Stimulated activated CD8-positive, alpha-beta memory T cell treated with anti-CD3 and anti-CD28 coated beads, Interleukin-7, amount 100 ng/mL, for 1 hour (primary cell): ENCODE measurements at places on chromosomes 2 and 18.

DNA sequence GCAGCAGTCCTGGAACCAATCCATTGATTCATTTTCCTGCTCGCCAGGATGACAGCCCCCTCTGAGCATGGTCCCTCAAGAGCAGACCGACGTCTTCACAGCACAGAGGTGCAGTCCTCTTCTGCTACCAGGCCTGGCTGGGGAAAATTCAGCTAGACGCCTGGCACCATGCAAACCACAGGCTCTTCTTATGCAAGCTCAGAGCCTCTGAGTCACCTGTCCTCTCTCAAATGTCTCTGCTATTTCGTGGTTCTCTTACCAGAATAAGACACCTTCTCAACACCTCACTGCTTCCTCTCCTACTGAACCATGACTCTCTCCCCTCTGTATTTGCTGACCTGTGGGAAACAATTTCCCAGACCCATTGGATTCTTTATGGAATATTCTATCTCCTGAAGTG, 79.8 kb upstream of the CYRIA start:
- DNase-seq = no peak

DNA sequence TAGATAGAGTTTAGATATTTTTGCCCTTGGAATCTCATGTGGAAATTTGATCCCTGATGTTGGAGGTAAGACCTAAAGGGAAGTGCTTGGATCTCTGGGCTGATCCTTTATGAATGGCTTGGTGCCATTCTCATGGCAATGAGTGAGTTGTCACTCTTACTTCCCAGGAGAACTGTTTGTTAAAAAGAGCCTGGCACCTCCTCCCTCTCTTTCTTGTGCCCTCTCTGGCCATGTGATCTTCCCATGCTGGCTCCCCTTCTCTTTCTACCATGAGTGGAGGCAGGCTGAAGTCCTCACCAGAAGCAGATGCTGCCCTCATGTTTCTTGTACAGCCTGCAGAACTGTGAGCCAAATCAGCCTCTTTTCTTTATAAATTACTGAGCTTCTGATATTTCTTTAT, 276.9 kb downstream of the ZNF804A start:
- DNase-seq = no peak

DNA sequence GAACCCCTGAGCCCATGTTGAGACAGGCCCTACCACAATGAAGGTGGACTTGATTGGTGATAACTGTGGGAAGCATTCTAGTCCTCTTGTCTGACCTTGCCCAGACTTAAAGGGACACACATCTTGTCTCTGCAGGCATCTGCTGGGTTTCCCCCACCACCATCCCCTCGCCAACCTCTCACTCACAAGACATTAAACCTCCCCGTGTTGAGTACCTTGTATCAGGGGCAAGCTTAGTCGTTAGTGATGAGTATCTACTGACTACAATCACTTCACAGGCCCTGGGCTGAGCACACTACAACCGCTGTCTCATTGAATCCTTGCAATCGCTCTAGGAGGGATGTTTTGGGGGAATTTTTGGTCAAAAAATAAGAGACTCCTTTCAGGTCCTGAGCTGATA, 86.0 kb downstream of the ICOS start:
- no peak for DNase-seq

- DNase-seq = no peak
These were observed 7.9 kb upstream of the THUMPD2 start for GRCh38 chr2:39786761-39787522.
